Activated naive CD4-positive, alpha-beta T cell treated with anti-CD3 and anti-CD28 coated beads for 36 hours (primary cell): ENCODE measurements at places on chromosomes 13 and 19.

GRCh38 chr13:64845110-64845509 lies 2385.0 kb downstream of the PCDH9 start:
- no peak overlapping the region for H3K27ac ChIP-seq
- no peak for DNase-seq
- H3K4me1 ChIP-seq, result no peaks in the 10 kb centered on the region
- no peak overlapping the region for H3K4me3 ChIP-seq
- H3K36me3 ChIP-seq, result no peaks in the 10 kb centered on the region
- no peaks in the 10 kb centered on the region for H3K27me3 ChIP-seq

DNA sequence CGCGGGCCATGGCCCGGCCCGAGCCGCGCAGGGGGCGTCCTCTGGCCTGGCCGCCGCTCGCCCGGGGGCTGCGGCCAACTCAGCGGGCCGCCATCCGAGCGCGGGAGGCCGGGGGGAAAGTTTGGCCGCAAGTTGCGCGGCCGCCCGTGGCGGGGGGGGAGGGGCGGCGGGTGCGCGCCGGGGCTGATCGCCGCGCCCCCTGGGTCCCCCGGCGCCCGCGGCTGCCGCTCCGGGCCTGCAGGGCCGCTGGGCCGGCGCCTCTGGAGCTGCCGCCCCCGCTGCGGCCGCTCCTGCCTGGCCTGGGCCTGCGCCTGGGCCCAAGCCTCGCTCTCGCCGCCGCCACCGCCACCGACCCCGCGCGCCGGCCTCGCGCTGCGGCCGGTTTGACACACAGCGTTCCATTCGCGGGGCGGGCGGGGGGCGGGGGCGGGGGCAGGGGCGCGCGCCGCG lies at the start of gene NR2F6:
Gene NR2F6, minus strand, starts transcription at position 385 of the 450 bp plus-strand sequence. CDS start 699 bp downstream, outside the sequence.
- peaks cover 4% of the 10 kb centered on the region for H3K4me1 ChIP-seq
- H3K27ac ChIP-seq, result peak within 1 kb of the TSS; percentile 66
- no peaks in the 10 kb centered on the region for H3K36me3 ChIP-seq
- H3K4me3 ChIP-seq, result peak within 1 kb of the TSS; percentile 85

DNA sequence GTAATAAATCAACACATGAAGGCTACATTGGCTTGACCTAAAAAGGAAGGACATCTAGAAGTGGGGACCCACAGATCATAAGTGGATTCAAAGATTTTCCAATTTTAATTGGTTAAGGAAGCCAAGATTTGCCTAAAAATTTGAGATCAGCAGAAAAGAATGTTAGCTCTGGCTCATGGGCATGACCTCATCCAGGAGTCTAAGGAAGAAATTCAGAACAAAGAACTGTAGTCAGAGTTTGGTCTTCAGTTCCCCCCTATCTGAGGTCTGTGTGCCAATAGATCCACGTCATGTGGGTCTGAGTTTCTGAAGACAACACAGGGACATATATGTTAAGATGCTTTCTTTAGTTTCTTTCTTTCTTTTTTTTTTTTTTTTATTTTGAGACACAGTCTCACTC lies 648.8 kb upstream of the SPRY2 start:
- H3K27me3 ChIP-seq, result no peaks in the 10 kb centered on the region
- no peaks in the 10 kb centered on the region for H3K36me3 ChIP-seq
- H3K27ac ChIP-seq, result no peak overlapping the region
- H3K4me3 ChIP-seq, result no peak overlapping the region
- no peak for DNase-seq

- no peak overlapping the region for H3K4me3 ChIP-seq
- H3K4me1 ChIP-seq, result peaks cover 6% of the 10 kb centered on the region
- no peak for DNase-seq
- H3K27ac ChIP-seq, result no peak overlapping the region
- no peaks in the 10 kb centered on the region for H3K36me3 ChIP-seq
Measured at GRCh38 chr19:48665786-48666185, 7.0 kb downstream of the NTN5 start.

GRCh38 chr13:74990992-74991391 lies 491.0 kb downstream of the TBC1D4 start:
- H3K27me3 ChIP-seq, result no peaks in the 10 kb centered on the region
- no peaks in the 10 kb centered on the region for H3K4me1 ChIP-seq
- no peak overlapping the region for H3K4me3 ChIP-seq
- no peak overlapping the region for H3K27ac ChIP-seq
- H3K36me3 ChIP-seq, result no peaks in the 10 kb centered on the region

- H3K4me1 ChIP-seq, result peaks cover 30% of the 10 kb centered on the region
- H3K27me3 ChIP-seq, result no peaks in the 10 kb centered on the region
- DNase-seq, result peak; percentile 80
- no peaks in the 10 kb centered on the region for H3K36me3 ChIP-seq
- peak overlapping the region; percentile 99 for H3K4me3 ChIP-seq
Measured at GRCh38 chr13:99086267-99087097, 108.6 kb upstream of the DOCK9 start.

DNA sequence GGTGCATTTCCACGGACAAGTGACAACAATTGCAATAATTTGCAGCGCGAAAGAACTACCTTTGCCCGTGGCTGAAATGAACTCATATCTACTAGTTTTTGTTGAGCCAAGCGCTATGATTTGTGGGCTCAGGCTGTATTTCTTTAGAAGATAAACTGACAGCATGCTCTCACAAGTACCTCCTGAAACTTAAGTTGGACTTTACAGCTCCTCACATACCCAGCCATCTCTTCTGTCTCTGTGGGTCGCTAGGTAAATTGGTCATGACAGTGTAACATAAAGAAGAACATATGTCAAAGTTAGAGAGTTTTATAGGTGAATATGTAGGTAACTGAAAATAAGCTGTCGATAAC lies 839 bp downstream of the COG6 start:
- H3K27me3 ChIP-seq, result no peaks in the 10 kb centered on the region
- peak overlapping the region; percentile 92 for H3K4me3 ChIP-seq
- H3K36me3 ChIP-seq, result peaks cover 2% of the 10 kb centered on the region
- no peak overlapping the region for H3K27ac ChIP-seq
- H3K4me1 ChIP-seq, result peaks cover 27% of the 10 kb centered on the region
